Stimulated activated CD8-positive, alpha-beta memory T cell treated with anti-CD3 and anti-CD28 coated beads, Interleukin-4, amount 100 ng/mL, for 4 hours (primary cell): ENCODE measurements at places on chromosomes 12 and 14.

DNA sequence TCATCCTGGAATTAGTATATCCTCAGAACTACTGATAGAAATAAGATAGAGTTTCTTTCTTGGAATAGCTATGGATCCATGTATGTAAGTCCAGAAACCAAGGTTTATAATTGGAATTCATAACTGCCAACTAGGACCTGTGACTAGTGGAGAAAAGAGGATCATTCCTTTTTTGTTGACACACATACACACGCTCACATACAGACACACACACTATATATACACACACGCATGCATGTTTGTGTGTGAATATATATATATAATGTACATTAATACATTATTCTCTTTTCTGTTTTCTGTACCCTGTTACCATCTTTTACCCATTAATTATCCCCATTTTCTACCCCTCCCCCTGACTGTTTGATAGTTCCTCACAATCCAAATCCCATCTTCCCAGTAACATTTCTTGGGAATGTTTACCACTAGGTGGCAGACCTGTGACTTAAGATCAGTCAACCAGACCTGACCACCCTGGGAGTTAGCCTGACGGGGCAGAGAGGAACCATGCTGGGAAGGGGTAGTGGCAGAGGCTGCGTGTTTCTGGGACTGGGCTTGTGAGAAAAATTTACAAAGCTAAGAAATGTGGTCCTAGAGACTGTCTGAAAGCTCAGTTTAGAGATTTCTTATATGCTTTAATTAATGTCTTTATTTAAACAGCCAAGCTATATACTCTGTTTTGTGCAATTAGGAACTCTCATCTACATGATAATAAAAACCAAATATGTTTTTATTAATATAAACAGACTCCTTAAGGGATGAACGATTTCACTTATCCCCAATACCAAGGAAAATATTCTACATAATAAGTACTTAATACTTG, 308.0 kb downstream of the PPFIA2 start:
- no peak for DNase-seq

DNA sequence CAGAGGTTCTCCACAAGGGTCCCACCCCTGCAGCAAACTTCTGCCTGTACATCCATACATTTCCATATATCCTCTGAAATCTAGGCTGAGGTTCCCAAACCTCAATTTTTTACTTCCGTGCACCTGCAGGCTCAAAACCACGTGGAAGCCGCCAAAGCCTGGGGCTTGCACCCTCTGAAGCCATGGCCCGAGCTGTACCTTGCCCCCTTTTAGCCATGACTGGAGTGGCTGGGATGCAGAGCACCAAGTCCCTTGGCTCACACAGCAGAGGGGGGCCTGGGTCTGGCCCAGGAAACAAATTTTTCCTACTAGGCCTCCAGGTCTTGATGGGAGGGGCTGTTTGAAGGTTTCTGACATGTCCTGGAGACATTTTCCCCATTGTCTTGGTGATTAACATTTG, 84.4 kb downstream of the FSCB start:
- no peak for DNase-seq

- no peak for DNase-seq
Observed at GRCh38 chr14:103330536-103330935, 3.5 kb upstream of the EIF5 start.

GRCh38 chr12:56256326-56256960, 1.7 kb downstream of the ANKRD52 start:
- no peak for DNase-seq

DNA sequence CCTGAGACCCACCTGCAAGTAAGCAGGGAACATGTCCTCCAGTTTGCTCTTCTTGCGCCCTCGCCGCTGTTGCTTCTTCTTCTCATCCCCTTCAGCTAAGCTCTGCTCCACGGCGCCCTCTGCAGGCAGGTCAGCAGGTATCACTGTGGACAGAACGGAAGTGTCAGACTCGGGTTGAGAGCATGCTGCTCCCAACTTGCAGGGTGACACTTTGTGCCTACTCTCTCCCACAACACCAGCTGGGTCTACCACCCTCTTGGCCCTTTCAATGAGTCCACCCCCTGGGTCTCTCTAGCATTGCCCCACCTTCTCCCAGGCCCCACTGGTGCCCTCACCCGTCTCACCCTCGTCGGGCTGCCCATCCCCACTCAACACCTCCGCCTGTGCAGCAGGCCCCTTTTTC, 16.7 kb downstream of the KMT2D start:
- peak; percentile 75 for DNase-seq

DNA sequence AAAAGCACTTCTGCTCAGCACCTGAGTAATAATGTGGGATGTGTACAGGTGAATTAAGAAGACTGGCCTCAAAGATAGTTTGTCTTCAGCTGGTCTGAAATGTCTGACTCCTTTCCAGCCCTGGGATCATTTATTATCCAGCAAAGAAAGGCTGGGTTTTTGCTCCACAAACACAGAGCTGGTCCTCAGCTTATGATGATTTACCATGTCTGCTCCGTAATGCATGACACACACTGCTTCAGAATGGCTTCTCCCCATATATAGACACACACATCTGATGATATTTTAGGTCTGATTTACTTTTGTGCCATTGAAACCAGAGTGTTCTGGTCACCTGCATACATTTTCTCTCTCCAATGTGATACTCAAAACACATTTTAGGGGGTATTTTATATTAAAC, 225.0 kb downstream of the SLC25A21 start:
- DNase-seq: no peak

GRCh38 chr14:106207316-106207715, 680.9 kb downstream of the TMEM121 start:
- DNase-seq: no peak

DNA sequence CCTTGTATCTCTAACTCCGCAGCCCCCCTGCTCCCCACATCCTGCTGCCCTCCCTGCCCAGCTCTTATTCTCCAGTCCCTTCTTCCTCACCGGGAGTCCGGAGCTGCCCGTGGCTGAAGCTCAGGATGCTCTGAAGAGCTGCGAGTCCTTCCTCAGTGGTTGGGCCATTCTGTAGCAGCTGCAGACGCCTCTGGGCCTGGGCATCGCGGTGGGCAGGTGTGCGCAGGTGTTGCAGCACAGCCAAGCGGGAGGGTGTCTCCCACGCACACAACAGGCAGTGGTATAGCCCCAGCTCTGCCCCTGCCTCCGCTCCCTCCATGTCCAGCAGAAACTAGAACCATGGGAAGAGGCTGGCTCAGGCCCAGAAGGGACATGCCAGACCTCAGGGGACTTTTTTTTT, 20.2 kb downstream of the ZFHX2 start:
- no peak for DNase-seq

DNA sequence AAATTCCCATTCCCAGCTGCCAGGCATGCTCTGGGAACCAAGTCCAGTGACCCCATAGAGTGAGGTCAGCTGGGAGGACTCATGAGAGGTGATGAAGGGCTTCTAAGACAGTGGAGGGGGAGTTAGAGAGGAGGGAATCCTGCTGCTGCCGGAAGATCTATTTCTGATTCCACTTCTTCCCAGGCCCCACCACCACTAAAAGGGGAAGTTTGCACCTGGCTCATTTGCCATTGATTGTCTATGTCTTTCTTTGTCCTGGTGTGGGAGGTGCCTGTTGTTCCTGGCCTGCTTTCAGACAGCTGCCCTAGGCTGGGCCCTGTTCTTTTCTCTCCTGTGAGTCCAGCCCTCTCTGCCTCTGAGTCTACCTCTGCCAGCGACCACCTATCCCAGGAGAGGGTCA, 3.0 kb upstream of the KRT6A start:
- no peak for DNase-seq

DNA sequence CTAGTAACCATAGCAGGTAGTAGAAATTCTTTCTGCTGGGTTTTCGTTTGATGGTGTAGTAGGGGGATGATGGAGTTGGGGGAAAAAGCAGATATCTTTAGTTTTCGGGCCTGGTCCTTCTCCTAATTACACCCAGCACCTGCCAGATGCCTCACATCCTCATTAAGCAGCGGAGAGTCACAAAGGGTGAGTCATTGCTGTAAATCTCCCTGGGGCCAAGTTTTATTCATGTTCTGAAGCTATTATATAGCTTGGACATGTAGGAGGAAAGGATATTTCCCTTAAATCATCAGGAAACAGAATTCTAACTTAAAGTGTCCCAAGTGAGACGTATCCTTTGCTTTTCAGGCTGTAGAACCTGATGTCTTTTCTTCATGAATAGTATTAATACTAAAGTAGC, 4.9 kb upstream of the NECAP1 start:
- DNase-seq: no peak

- DNase-seq: no peak
Observed at GRCh38 chr14:74488786-74489397, 4.2 kb downstream of the NPC2 start.

DNA sequence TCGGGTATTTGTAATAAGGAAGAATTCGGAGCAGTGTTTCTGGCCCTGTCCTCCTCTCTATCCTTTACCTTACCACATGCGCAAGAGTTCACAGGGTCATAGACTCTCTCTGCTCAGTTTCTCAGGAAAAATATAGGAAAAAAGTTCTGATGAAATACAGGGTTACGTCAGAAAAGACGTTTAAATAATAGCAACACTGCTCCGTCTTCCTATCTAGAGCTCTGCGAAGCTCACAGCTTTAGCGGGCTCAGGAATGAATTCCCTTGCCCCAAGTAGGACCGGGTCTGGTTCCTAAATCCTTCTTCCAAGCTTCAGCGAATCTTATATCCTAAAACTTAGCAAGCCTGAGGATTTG, 365 bp downstream of the CCDC59 start:
- DNase-seq: no peak

DNA sequence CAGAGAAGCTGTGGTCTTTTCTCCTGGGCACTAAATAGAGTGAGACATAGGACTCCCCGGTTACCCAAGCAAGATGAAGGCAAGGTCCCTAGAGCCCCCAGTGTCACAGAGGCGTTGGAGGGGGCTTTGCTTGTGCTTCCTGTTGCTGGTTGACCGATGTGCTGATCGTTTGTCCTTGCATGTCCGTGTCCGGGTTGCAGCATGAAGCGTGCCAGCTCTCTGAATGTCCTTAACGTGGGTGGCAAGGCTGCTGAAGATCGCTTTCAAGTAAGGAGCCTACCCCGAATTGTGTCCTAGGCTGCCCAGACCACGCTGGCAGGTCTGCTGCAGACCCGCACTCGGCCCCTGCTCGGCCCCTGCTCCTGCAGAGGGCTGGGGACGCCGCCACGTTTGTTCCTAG, 23.1 kb downstream of the XRCC3 start:
- DNase-seq: no peak
